ENCODE measurements at places on chromosomes 1 and 21.

GRCh38 chr1:160400646-160401486, 502 bp downstream of the VANGL2 start:
- no peak for DNase-seq

- DNase-seq, result no peak
Observed at GRCh38 chr1:41812051-41812450, 106.7 kb downstream of the HIVEP3 start.

- no peak for DNase-seq
Observed at GRCh38 chr1:22249928-22250680, 107.2 kb upstream of the WNT4 start.

DNA sequence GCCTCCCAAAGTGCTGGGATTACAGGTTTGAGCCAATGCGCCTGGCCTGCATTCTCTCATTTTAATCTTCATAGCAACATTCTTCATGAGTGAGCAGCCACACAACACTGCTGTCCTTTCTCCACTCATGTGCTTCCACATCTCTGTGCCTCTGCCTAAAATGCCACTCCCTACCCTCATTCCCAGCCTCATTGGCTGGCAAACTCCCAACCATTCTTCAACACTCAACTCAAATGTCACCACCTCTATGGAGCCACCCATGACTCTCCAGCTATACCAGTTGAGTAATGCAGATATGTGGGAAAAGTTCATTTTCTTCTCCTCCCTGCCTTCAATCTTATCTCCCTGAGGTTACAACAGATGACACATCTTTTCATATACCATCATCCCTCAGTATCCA, 53.9 kb upstream of the ZC3H12A start:
- DNase-seq, result no peak

- DNase-seq, result peak; percentile 3
Observed at GRCh38 chr1:238690415-238690814, 696.0 kb upstream of the CHRM3 start.

GRCh38 chr1:204528241-204528640, 12.0 kb downstream of the MDM4 start:
- DNase-seq, result no peak
